WTC11 (cell line): ENCODE measurements at places on chromosomes 1 and 21.
A peak's percentile ranks its signal among the peaks of the same experiment; 100 is the strongest.

GRCh38 chr1:17168091-17168876, 36.6 kb upstream of the PADI1 start:
- DNase-seq: no peak
- H3K4me1 ChIP-seq: peaks cover 10% of the 10 kb centered on the region
- no peaks in the 10 kb centered on the region for H3K36me3 ChIP-seq
- no peak overlapping the region for H3K4me3 ChIP-seq
- no peak overlapping the region for H3K27ac ChIP-seq

- H3K36me3 ChIP-seq: peaks cover 6% of the 10 kb centered on the region; the same call in 1 of the 2 replicates
- DNase-seq: no peak
- H3K4me1 ChIP-seq: peaks cover 14% of the 10 kb centered on the region
- no peak overlapping the region for H3K4me3 ChIP-seq
Observed at GRCh38 chr1:20643080-20643479, 9.8 kb downstream of the PINK1 start.

GRCh38 chr1:59077466-59078069, 219.3 kb upstream of the FGGY start:
- H3K4me3 ChIP-seq: peak overlapping the region; percentile 60
- peak overlapping the region; percentile 98 for H3K27ac ChIP-seq
- H3K27me3 ChIP-seq: no peaks in the 10 kb centered on the region
- peaks cover 93% of the 10 kb centered on the region for H3K4me1 ChIP-seq

- peaks cover 36% of the 10 kb centered on the region for H3K4me1 ChIP-seq
- peaks cover 64% of the 10 kb centered on the region for H3K27me3 ChIP-seq
- H3K36me3 ChIP-seq: no peaks in the 10 kb centered on the region
- H3K27ac ChIP-seq: no peak overlapping the region
- no peak for DNase-seq
- no peak overlapping the region for H3K4me3 ChIP-seq
Observed at GRCh38 chr1:159012495-159012894, 2.8 kb downstream of the IFI16 start.

- no peak overlapping the region for H3K27ac ChIP-seq
- peaks cover 10% of the 10 kb centered on the region; the same call in 1 of the 2 replicates for H3K4me1 ChIP-seq
- DNase-seq: no peak
- H3K36me3 ChIP-seq: no peaks in the 10 kb centered on the region
- no peaks in the 10 kb centered on the region for H3K27me3 ChIP-seq
Observed at GRCh38 chr1:162676087-162676486, 43.8 kb downstream of the DDR2 start.

- H3K4me1 ChIP-seq: peaks cover 13% of the 10 kb centered on the region
- no peak overlapping the region for H3K27ac ChIP-seq
- H3K27me3 ChIP-seq: peaks cover 2% of the 10 kb centered on the region; the same call in 1 of the 2 replicates
- H3K36me3 ChIP-seq: no peaks in the 10 kb centered on the region
- no peak for DNase-seq
Observed at GRCh38 chr21:17451364-17451891, 61.4 kb upstream of the CXADR start.

- no peak overlapping the region for H3K4me3 ChIP-seq
- peak; percentile 57 for DNase-seq
- H3K27me3 ChIP-seq: no peaks in the 10 kb centered on the region
- H3K4me1 ChIP-seq: no peaks in the 10 kb centered on the region
- H3K36me3 ChIP-seq: peaks cover 15% of the 10 kb centered on the region; the same call in 1 of the 2 replicates
Observed at GRCh38 chr1:62082456-62083363, 111.9 kb upstream of the L1TD1 start.

DNA sequence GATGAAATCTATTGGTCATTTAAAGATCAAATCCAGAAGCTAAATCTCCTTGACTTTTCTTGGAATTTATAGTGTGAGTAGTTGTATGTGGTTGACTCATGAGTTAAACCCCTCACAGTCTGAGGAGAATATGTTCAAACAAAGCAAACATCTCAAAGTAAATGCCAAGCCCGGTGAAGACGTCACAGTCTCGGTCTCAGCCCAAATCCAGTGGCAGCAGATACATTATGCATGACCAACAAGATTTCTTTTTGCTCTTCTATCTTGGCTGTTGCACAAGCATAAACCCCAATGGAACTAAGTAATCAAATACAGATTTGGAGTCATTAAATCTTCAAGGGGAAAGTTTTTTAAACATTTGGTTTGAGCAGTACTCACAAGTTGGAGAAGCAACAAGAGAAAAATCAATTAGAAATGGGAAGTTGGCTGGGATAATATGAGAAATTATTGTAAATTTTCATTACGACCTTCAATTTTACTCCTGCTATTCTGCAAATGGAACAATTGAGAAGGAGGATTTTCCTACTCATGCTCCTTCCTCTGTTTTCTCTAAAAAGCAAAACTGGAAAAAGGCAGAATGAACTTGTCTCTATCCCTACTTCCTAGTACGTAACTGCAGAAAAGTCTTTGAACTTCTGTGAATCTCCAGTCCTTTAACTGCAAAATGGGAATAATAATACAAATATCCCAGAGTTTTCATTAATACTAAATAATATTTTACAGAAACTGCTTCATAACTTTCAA, 575.8 kb downstream of the NUF2 start:
- no peaks in the 10 kb centered on the region for H3K36me3 ChIP-seq
- no peak overlapping the region for H3K27ac ChIP-seq
- no peak for DNase-seq
- peaks cover 9% of the 10 kb centered on the region for H3K4me1 ChIP-seq

DNA sequence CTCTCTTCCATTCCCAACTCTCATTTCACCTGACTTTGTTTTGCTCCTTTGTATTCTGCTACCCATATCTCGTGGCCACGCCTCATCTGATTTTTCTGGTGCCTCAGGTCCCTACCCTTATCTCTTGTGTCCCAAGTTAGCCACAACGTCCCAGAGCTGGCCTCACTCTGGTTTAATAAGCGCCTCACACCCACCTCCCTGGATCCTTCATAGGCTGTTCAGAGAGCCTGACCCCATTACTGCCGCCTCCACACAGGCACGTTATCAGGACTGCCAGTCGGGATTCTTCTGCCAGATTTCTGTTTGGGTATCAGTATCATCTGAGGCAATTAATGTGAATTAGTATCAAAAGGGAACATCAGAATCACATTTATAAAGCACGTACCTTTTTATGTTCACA, 34.7 kb upstream of the TMEM125 start:
- no peaks in the 10 kb centered on the region for H3K36me3 ChIP-seq
- no peak overlapping the region for H3K4me3 ChIP-seq
- H3K27ac ChIP-seq: peak overlapping the region; percentile 4; the same call in 1 of the 2 replicates
- no peaks in the 10 kb centered on the region; the same call in 1 of the 2 replicates for H3K27me3 ChIP-seq
- H3K4me1 ChIP-seq: peaks cover 9% of the 10 kb centered on the region

GRCh38 chr1:118185084-118185832, at the start of gene SPAG17:
TSS of gene SPAG17 (minus strand) at chr1:118185228. CDS start at chr1:118185157, 71 bp downstream.
- DNase-seq: peak; percentile 97
- H3K27ac ChIP-seq: peak within 1 kb of the TSS; percentile 88
- H3K4me1 ChIP-seq: peaks cover 37% of the 10 kb centered on the region

- H3K4me1 ChIP-seq: peaks cover 16% of the 10 kb centered on the region
- no peak overlapping the region for H3K27ac ChIP-seq
- H3K27me3 ChIP-seq: no peaks in the 10 kb centered on the region
- DNase-seq: no peak
Observed at GRCh38 chr1:53807916-53808315, 30.2 kb downstream of the NDC1 start.

- H3K4me1 ChIP-seq: peaks cover 46% of the 10 kb centered on the region
- H3K36me3 ChIP-seq: no peaks in the 10 kb centered on the region
- no peaks in the 10 kb centered on the region for H3K27me3 ChIP-seq
- DNase-seq: no peak
Observed at GRCh38 chr1:85144351-85144750, 56.5 kb downstream of the SYDE2 start.

- H3K4me3 ChIP-seq: no peak overlapping the region
- no peak overlapping the region for H3K27ac ChIP-seq
- no peaks in the 10 kb centered on the region for H3K27me3 ChIP-seq
- H3K36me3 ChIP-seq: no peaks in the 10 kb centered on the region
- H3K4me1 ChIP-seq: peaks cover 6% of the 10 kb centered on the region
Observed at GRCh38 chr1:244226435-244226834, 175.4 kb downstream of the ZBTB18 start.

DNA sequence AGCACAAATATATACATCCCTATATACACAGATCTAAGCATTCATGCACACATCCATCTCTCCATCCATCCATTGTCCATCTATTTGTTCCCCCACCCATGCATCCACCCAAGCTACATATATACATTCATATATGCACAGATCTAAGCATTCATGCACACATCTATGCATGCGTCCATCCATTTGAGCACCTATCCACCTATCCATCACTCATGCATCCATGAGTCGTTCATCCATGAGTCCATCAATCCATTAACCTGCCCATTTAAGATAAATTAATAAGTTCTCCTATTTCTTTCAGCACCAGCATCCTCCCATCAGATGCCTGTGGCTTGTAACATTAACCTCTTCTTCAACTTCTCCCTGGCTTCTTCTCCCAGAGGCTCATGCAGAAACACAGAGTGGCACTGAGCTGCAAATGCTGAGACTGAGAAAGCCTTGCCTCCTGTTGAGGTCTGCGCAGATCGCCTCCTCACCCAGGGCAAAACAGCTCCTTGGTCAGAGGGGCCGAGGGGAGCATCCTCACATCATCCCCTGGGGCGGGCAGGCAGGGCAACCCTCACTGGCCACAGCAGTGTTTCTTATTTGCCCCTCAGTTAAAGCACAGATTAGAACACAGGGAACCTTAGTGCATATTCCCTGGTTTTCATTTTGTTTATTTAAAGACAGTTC, 17.4 kb upstream of the PDE9A start:
- no peak overlapping the region for H3K27ac ChIP-seq
- H3K36me3 ChIP-seq: no peaks in the 10 kb centered on the region

- peak; percentile 40 for DNase-seq
- H3K4me1 ChIP-seq: peaks cover 16% of the 10 kb centered on the region
- H3K27me3 ChIP-seq: no peaks in the 10 kb centered on the region
- H3K4me3 ChIP-seq: no peak overlapping the region
Observed at GRCh38 chr1:44249543-44249942, 36.3 kb downstream of the DMAP1 start.
